ENCODE measurements at places on chromosomes 5 and 9.
A peak's percentile ranks its signal among the peaks of the same experiment; 100 is the strongest.

- no peak for DNase-seq
These were observed 3.2 kb downstream of the CD180 start for GRCh38 chr5:67193439-67193807.

- DNase-seq, result no peak
These were observed 419.9 kb upstream of the GRAMD2B start for GRCh38 chr5:126003309-126003708.

- DNase-seq, result no peak
These were observed 65.8 kb upstream of the STXBP1 start for GRCh38 chr9:127546125-127546832.

- DNase-seq, result no peak
These were observed 15.6 kb downstream of the RIOK2 start for GRCh38 chr5:97167435-97167834.

- DNase-seq, result no peak
These were observed 110.6 kb upstream of the ALDH1B1 start for GRCh38 chr9:38281917-38282316.

DNA sequence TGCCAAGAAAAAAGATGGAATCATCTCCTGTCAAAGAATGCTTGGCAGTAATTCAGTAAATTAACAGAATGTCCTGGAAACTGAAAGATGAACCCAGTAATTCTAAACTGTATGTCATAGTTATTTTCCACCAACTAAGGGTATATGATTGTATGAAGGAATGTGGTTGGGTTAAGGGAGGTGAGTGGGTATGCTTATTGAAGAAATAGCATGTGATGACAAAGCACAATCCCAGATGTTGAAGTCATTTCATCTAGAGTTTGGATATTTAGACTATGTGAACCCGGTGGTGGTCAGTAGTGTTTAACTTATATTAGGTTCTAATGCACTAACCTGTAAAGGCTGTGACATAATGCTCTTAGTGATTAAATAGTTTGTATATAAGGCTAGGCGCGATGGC lies 87.3 kb downstream of the CDKN2A start:
- no peak for DNase-seq

GRCh38 chr9:105405514-105406131 lies 42.2 kb upstream of the FSD1L start:
- peak; percentile 32 for DNase-seq

- no peak for DNase-seq
These were observed 91.6 kb upstream of the TNFAIP8 start for GRCh38 chr5:119264186-119264585.

DNA sequence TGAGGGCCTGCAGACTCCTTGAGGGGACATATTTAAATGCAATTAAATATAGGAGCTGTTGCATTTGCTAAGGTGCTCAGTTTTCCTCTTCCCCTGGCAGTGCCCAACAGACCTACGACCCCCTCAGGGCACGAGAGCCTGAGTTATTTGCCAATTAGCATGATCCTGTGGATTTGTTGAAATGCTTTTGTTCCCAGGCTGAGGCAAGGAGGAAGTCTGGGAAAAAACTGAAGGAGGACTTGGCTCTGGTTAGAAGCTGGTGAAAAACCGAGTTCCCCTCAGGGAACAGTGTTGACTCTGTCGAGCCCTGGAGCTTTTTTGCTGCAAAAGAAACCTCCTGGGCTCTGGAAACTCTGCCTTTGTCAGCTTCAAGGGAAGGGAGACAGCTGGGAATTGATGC lies 103.6 kb upstream of the SHB start:
- DNase-seq, result no peak

DNA sequence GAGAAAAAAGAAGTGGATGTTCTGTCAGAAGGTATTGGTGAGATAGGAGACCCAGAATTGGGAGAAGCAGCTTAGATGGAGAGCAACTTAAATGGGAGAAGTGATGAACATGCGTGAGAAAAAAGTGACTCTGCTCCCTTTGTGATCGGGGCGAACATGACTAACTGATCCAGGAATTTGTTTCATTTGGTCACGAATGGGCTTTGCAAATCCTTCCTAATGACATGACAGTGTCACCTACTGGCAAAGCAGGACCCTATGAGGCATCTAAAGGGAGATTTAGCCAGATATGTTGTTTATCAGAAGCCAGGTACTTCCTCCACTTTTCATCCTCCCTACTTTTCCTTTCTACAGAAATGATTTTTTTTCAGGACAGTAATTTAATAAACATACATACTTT lies 787.4 kb upstream of the RGMB start:
- no peak for DNase-seq

GRCh38 chr9:106911951-106912350 lies 49.0 kb downstream of the ZNF462 start:
- DNase-seq, result no peak

DNA sequence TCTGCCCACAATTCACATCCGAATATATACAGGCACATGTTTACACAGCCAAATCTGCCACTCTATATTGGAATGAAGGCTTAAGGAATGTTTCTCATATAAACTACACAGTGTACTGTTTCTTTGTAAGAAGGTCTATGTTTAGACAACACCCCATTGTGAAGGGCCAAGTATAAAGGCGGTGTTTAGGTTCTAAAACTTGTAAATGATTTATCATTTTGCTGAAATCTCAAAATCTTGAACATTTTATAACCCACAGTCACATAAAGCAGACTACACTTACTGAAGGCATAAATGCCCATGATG lies 94.0 kb downstream of the ZNF608 start:
- no peak for DNase-seq
